ENCODE measurements at places on chromosomes 4 and X.

DNA sequence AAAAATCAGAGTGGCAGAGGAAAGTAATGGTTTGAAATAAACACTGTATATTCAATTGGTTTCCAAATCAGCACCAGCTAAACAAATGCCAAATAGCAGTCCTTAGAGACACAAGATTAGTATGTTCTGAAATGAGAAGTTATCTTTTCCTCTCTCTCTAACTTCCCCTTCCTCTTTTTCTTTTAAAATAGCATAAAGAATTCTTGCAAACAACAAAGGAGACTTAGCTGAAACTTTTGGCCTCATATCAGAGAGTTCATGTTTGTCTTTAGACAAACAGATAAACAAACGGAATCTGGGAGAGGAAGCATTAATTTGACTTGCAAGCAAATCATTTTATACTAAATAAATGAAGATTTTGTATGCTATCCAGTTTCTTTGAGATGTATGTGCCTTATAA is 399.0 kb downstream of the GBA3 start:
- no peak for DNase-seq

- no peak for DNase-seq
Observed at GRCh38 chr4:157818946-157819692, 353.7 kb downstream of the GASK1B start.

DNA sequence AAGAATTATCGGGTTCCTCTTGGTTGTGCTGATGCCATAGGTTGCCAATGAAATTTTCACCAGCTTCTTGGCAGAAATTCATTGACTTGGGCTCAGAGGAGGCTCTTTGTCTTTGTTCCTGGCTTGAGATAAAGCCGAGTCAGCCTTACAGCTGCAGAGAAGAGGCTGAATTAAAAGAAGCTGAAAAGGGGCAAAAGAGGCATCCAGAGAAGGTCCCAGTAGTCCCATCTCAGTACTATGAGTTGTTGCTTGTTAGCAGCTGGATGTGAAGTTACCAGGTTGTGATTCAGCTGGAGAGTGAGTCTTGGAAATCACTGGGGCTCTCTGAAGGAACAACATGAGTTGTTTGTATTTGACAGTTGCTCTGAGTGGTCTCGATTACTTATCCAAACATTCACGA is 59.7 kb downstream of the SMAD1 start:
- peak; percentile 14 for DNase-seq

DNA sequence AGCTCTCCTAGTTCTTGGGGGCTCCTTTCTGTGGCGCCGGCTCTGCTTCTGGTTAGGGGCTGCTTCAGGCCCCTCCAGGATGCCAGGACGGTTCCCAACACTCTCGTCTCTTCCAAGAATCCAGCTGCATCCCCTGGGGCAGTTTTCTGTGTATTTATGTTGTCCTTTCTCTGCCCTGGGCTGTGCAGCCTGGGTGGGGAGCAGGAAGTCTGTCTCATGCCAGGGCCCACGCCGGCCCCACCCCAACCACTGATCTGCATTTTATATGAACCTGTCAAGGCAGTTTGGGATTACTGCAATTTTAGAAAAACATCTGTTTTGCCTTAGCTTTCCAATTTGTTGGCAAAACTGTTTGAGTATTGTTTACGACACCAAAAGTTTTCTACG is 14.6 kb downstream of the CTBP1 start:
- DNase-seq = no peak

DNA sequence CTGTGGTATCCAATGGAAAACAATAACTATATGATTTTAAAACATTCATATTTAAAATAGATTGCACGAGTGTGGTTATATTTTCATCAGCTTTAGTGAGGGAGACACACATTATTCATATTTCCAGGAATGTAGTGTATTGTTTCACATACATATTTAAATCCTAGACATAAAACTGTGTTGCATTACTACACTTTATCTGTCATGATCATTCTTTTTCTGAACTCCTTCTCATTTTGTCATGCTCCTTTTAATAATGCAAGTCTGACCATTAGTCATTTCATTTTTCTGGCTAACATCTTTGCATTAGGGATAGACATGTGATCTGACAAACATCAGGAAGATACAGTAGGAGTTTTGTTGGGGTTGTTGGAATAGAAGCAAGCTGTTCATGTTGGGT is 1382.7 kb downstream of the PCDH7 start:
- no peak for DNase-seq

DNA sequence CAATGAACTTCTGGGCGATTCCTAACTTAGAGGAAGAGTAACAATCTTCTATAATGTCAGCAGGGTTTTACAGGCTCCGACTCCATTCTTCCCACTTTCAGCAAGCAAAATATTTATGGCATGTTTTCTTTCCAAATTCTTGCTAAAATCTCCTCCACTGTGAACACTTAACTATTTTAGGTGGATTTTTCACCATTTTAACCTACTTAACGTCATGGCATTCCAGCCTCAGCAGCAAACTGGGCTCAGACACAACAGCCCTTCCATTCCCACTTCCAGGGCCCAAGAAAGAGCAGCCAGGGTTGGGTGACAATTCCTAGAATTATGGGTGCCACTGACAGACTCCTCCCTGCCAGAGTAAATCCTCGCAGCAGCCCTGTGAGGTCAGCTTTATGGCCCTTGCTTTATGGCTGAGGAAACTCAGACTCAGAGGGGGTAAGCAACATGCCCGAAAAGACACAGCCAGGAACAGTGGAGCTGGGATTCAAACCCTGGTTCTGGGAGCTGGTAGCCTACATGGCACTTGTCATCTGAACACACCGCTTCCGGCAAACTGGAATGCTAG is 112.8 kb upstream of the MAP3K15 start:
- DNase-seq = no peak

- DNase-seq = no peak
Observed at GRCh38 chrX:118976599-118977340, 2.4 kb downstream of the LONRF3 start.

DNA sequence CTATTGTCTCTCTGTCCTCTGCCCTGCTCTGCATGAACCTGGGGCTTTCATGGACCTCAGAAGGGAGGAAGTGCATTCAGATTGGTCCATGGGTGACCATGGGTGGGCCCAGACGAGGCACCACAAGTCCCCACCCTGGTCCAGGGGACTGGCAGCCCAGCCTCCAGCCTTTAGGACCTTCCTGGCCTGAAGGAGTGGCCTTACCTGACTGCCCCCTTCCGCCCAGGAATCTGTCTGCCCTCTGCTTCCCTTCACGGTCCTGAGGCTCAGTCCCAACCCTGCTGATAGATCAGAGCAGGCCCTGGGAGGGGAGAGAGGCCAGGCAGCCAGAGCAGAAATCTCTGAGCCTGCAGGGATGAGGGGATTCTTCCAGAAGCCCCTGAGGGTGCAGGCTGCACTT is 455.4 kb downstream of the PCDH18 start:
- DNase-seq = no peak

DNA sequence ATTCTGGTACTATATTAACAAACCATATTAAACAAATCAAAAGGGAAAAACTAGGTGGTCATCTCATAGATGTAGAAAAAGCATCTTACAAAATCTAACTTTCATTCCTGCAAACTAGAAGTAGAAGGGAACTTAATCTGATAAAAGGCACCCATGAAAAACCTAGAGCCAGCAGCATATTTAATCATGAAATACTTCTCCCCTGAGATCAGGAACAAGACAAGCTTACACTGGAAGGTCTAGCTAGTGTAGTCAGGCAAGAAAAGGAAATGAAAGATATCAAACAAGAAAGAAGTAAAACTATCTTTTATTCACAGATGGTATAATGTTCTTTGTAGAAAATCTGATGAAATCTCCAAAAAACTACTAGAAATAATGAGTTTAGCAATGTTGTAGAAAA is 41.2 kb downstream of the ATP10D start:
- DNase-seq = no peak

DNA sequence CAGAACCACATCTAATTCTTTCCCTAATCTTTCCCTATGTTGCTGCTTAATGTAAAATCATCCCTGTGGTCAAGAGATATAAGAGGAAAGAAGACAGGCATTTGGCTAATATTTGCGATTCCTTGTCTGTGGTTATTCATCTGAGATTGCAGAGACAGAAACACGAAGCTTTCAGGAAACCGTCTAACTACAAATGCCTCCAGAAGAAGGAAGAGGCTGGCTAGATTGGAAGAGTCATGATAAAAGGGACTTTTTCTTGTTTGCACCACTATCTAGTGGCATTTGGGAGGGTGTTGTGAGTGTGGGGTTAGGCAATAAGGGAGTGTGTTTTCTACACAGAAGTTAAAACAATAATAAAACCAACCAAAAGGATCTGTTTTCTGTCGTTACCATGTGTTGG is 43.9 kb downstream of the TMEM154 start:
- DNase-seq = no peak

- DNase-seq = no peak
Observed at GRCh38 chrX:151391722-151392121, 5.3 kb upstream of the VMA21 start.

DNA sequence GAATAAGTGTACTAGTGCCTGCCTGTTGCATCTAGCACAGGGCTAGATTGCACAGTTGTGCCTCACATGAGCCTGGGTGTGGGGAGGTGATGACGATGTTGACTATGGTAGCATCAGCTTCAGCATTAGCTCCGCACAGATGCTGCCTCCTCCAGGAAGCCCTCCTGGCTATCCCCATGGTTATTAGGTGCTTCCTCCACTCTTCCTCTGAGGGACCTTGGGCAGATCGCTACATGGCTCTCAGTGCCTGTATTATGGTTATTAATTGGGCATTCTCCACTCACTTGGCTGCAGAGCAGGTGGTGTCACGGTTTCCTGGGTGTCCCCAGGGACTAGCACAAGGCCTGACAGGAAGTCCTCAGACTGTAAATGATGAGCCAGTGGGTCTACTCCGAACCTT is 325.6 kb downstream of the ARHGAP10 start:
- DNase-seq = no peak

DNA sequence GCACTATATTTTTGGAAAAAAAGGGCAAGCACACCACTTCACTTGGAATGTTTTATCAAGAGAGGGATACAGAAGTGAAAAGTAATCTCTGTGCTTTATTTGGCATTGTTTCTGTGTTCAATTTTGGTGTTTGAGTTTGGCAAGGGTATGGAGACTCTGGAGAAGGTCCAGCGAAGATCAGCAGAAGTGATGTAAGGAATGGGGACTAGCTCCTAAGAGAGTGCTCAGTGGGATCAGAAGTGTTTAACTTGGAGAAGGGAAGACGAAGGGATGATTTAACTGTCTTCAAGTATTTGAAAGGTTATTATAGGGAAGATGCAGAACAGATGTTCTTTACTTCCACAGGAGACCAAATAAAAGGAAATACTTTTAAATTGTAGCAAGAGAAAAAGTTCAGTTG is 74.3 kb downstream of the CFAP299 start:
- peak; percentile 38 for DNase-seq

GRCh38 chrX:107736781-107737531 is 38.6 kb downstream of the TSC22D3 start:
- DNase-seq = no peak

DNA sequence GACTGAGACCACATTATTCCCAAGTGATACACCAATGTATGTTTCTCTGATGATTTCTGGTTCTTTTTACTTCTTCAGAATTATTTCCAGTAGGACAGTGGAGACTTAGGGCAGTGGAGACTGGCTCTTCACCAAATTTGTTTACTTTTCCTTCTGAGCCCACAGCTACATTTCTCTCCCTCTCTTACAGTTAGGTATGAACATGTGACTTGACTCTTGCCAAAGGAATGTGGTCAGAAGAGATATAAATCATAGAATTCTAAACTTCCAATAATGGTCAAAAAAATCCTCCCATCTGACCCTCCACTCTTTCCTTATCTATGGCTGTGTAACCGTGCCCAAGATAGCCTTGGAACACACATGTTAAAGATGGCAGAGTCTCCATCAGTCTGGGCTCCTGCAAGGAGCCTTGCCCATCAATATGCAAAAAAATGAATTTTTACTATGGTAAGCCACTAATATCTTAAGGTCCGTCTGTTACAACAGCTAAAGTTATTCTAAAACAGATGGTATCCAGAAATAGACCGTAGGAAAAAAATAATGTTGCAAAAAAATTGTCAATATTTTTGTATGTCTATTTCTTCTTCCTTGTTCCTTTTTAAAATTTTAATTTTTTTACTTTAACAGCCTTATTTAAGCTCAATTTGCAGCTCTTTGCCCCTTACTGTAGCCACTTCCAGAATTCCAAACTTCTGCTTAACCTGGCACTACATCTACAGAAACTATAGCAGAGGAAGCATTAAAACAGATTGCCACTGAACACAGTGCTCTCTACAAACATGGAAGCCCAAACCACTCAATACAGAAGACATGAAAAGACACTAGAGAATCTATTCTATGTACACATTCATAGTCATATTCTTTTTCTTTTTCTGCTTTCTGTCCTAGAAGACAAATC is 260.7 kb downstream of the COL25A1 start:
- no peak for DNase-seq
